OCI-M1 (cell line): ENCODE measurements at places on chromosomes 6 and 20.

- DNase-seq = no peak
Measured at GRCh38 chr6:90095788-90096187, 200.9 kb downstream of the BACH2 start.

DNA sequence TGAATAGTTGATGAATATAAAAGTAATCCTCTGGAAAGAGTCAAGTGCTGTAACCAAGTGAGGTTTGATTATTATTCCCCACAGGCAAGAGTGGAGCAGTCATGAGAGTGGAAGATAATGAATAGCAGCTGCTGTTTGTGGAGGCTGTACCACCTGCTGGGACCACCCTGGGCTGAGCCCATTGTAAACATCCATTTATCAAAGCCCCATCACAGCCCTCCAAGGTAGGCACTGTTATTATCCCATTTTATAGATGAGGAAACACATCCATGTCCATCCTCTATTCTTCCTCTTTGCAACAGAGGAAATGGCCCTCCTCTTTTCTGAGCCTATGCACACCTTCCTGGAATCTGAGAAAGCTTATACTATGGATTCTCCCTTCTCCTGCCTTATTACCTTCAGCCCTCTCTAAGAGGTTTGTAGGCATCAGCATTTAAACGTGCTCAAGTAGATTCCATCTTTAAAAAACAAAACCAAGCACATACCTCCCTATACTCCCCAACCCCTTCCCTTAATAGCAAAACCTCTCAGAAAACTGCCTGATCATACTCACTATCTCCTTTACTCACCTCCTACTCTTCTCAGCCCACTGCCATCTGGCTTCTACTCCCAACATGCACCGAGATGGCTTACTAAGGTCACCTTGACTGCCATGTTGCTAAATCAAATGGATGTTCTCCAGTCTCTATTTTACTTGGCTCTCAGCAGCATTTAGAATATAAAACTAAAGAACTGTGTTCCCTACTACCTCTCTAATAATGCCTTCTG, 37.1 kb downstream of the CDH22 start:
- no peak for DNase-seq

GRCh38 chr20:50416269-50417022, 93.7 kb upstream of the PTPN1 start:
- DNase-seq = no peak

DNA sequence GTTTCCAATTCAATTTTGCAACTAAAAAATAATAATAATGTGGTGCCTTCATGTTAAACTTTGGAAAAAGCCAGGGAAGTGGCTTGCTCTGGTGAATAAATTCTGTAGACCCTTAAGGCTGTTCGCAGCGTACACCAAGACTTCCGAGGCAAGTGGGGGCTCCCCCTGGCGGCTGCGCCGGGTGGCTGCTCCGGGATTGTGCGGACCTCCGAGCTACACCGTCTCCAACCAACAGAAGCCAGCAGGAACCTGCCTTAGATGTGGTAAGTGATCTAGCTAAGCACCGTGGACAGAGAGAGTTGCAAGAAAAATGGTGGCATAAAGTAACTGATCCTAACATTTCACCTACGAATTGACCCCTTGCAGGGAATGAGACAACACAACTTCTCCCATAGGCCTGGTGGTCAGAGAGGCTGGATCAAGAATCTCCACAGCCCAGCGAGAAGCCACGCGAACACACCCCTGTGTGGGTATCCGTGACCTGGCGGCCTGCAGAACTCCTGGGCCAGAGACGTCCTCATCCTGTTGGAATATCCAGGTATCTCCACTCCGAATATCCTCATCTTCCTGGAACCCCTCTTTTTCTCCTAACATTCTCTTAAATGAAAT, 69.6 kb downstream of the TBXT start:
- DNase-seq = no peak

DNA sequence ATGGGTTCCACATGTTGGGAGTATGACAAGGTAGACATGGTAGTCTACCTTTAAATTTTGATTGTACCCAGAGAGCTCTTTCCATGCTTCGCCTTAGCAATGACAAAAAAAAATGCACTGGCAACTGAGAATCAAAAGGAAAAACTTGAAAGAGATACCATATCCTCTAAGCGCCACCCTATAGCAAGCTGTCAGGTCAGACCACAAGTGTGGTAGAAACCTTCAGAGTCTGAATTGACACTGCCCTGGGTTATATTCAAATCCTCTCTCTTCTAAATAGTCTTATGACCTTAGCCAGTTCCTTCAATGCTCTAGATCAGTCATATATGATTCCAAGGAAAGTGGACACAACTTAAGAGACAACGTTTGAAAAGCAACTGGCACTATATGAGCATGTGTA, 45.6 kb upstream of the SMLR1 start:
- DNase-seq = no peak

DNA sequence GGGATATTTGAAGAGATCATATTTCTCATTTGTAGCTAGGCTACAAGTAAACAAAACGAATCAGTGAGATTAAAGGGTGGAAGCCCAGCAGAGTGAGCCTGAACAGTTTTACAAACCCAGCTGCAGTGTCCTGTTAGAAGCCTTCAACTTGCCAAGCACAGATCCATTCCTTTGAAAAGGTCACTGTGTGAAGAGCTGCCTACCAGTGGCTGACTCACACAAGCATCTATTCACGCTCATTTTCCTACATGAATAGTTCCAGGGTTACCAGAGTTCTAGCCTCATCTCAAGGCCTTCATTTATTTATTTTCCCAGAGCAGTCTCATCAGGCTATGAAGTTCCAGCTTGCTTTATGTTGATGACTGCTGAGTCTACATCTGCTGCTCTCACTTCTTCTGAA, 25.7 kb upstream of the MLIP start:
- no peak for DNase-seq

- no peak for DNase-seq
Measured at GRCh38 chr20:18637224-18637623, 49.4 kb downstream of the DTD1 start.

DNA sequence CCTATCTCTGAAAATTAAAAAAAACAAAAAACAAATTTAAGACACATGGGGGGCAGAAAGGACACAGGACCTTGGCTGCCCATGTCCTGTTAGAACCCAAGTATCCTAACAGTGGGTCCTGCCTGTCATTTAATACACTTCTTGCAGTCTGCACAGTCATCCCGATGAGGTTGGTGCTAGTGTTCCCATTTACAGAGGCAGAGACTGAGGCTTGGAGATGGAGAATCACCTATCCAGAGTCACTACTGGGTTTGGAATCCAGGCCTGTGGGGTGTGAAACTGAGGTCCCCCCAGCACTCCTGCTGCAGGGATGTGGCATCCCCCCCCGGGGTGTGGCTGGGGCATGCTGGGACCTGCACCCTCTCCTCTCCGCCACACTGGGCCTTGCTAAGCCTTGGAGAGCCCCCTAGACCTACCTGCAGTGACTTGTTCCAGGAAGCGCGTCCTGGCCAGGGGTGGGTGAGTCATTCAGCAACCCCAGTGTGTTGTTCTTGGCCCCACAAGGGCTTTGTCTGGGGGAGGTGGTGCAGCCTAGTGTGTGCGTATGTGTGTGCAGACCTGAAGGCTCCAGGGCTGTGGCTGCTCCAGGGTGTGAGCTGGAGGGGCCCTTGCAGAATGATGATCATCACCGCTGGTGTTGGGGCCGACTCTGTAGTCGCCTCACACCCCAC, 49.7 kb downstream of the BCAS4 start:
- no peak for DNase-seq

DNA sequence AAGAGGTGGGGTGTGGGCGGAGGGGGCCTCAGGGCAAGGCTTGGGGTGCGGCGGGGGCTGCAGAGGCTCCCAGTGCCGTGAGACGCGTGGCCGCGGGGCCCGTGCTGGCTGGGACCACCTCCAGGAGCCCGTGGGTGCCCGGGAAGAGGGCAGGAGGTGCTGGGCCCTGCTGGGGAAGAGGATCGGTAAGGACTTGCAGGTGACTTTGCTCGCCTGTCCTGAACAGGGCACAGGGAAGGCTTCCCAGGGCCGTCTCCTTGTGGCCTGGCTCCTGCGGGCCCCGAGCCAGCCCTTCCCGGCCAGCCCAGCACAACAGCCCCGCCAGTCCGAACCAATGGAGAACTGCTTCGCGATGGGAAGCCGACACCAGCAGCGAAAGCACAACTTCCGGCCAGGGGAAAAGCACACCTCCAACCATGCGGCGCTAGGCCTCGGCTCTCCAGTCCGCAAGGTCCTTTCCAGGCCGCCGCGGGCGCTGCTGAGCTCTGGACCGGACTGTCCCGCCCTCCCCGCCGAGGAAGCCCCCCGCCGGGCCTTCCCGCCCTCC, 32.3 kb downstream of the IRF4 start:
- DNase-seq = no peak

DNA sequence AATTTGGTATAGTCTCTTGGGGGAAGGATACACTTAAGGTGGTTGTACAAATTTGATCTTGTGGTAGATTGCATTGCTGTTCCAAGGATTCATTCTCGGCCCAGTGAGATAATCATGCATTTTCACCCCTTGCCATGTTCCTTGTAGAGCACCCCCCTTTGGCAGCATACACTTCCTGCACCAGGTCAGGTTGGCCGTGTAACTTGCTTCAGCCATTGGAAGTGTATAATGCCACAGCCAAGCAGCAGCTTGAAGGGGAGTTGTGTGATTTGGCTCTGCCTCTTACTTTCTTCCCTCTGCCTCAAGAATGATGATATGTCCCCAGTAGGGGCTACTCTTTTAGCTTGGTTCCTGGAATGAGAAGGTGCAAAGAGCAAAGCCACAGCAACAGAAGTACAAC, 21.9 kb downstream of the CCN2 start:
- DNase-seq = no peak

GRCh38 chr6:105990151-105990550, 96.0 kb upstream of the PRDM1 start:
- no peak for DNase-seq

- DNase-seq = no peak
Measured at GRCh38 chr6:111894272-111894671, 21.0 kb upstream of the FYN start.

DNA sequence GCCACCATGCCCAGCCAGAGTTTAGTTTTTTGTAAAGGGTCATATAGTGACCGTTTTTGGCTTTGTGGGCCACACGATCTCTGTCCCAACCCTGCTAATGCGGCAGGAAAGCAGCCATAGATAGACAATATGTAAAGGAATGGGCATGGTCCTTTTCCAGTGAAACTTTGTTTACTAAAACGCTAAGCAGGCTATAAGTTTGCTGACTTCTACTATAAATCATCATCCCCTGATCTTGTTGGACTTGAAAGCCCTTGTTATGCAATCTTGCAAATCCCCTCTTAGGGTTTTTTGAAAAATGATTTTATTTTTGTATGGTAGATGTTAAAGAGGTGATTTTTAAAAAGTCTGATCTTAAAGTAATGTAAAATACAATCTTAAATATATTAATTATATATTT, 63.6 kb downstream of the CBFA2T2 start:
- no peak for DNase-seq

DNA sequence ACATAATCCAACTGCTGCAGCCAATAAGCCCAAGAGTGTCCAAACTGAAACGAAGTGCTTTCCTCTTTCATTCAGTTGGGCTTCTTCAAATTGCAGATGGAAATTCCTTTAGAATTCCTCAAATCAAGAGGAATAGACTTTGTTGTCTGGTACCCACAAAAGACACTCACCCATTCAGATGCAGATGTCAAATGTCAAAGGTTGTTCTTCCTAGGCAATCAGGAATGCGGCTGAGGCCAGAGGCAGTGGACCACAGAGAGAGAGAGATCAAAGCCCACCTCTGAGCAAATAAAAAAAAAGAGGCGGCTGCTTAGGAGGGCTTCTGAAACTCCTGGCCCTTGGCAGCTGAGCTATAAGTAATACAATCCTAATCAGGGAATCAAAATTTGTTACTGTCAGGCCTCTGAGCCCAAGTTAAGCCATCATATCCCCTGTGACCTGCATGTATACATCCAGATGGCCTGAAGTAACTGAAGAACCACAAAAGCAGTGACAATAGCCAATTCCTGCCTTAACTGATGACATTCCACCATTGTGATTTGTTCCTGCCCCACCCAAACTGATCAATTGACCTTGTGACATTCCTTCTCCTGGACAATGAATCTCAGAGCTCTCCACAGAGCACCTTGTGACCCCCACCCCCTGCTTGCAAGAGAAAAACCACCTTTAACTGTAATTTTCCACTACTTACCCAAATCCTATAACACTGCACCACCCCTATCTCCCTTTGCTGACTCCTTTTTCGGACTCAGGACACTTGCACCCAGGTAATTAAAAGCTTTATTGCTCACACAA, 303.0 kb upstream of the GJE1 start:
- no peak for DNase-seq

GRCh38 chr20:54059691-54060364, 10.6 kb downstream of the BCAS1 start:
- no peak for DNase-seq

- peak; percentile 16 for DNase-seq
Measured at GRCh38 chr20:47334022-47334551, 22.4 kb downstream of the ZMYND8 start.

- peak; percentile 31 for DNase-seq
Measured at GRCh38 chr6:11770546-11771466, 7.8 kb downstream of the ADTRP start.

GRCh38 chr20:59214606-59215547, 51.3 kb downstream of the ZNF831 start:
- no peak for DNase-seq

DNA sequence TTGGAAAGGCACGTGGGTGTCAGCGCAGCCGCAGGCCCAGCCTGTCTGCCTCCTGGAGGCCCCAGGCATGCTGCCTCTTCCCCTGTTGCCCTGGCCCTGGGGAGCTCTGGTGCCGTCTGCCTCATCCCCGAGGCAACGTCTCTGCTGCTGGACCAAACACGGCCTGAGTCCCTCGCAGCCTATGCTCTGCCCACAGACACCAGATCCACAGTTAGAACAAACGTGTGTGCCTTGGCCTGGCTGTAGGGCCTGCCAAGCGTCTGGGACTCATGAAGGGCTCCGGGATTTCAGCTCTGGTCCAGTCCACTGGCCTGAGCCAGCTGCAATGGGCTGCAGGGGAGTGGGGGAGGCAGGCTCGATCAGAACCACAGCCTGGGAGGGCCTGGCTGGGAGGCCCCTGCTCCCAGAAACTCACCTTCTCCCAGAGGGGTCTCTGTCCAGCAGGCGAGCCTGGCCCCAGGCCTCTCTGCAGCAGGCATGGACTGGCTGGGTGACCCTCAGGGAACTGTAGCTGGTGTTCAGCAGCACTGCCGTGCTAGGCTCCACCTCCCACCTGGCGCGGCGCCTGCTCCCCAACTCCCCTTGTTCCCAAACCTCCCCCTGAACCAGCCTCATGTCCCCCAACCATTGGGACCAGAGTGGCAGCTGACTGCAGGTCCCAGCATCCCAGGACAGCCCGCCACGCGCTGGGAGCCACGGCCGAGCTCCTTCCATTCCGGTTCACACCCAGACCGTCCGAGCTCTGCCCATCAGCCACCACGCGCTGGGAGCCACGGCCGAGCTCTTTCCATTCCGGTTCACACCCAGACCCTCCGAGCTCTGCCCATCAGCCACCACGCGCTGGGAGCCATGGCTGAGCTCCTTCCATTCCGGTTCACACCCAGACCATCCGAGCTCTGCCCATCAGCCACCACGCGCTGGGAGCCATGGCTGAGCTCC, 197.0 kb downstream of the DLL1 start:
- no peak for DNase-seq
